ENCODE measurements at places on chromosomes 5 and 9.

DNA sequence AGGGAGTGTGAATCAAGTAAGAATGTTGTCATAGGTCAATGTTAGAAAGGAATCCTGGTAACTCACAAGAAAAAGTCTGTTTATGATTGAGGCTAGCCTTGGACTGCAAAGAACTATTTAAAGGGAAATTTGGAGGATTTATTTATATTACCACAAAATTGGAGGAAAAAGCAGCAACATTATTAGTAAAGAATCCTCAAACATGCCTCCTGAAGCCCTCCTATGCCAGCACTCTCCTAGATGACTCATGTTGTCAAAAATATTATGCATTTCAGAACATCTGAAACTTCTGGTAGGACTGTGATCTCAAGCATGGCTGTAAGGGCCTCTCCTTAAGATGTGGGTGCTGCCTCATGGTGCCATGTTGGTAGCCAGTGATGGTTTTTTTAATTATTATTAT, 628.5 kb downstream of the CHSY3 start:
- no peak for DNase-seq

GRCh38 chr5:81300921-81301270, 491 bp upstream of the ZCCHC9 start:
- DNase-seq, result no peak

GRCh38 chr5:173794901-173795416, 93.2 kb upstream of the CPEB4 start:
- no peak for DNase-seq

GRCh38 chr5:9174446-9174845, 371.4 kb downstream of the SEMA5A start:
- no peak for DNase-seq

DNA sequence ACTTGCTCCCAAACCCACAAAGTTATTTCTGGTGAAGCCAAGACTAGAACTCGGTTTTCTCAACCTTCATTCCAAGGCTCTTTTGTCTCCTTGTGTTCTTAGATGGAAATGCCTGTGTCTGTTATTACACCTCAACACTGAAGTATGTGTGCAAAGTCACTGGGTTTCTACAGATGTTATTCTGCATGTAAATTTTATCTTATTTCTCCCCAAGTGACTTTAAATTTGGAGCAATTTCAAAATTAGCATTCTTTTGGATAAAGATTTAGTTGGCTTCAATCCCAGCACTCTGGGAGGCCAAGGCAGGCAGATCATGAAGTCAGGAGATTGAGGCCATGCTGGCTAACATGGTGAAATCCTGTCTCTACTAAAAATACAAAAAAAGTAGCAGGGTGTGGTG, 104.4 kb upstream of the GNA14 start:
- no peak for DNase-seq

DNA sequence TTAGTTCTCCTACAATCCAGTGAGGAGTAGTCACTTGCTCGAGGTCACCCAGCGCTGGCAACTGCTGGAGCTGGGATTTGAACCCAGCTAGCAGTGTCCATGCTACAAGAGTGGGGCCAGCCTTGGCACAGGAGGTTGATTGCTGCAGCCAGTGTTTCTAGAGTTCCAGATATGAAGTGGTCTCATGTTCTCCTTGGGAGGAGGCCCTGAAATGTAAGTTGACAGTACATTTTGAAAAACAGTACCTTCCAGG, 802 bp downstream of the CCDC107 start:
- DNase-seq, result no peak

GRCh38 chr9:114108016-114108833, 9.1 kb upstream of the KIF12 start:
- DNase-seq, result no peak

DNA sequence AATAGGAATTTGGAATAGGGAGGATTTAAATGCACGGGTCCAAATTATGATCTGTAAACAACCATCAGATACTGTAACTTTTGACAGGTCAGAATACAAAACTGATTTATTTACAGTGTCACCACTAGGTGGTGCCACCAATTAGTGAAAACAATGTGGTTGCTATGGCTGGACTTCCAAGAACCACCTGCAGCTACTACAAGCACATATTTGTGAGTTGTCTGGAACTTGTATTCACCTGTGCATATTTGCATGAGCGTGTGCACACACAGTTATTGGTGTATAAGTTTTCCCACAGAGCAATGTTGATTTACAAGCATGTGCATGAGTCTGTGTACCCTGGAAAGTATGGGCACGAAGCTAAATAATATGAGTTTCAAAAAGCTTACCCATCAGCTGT, 3.0 kb upstream of the HRCT1 start:
- no peak for DNase-seq
